ENCODE measurements at places on chromosomes 16 and 17. TPM values are rescaled to one million over a fixed set of nuclear protein-coding genes. Genes with fewer than 3 reads are reported as not detected.

DNA sequence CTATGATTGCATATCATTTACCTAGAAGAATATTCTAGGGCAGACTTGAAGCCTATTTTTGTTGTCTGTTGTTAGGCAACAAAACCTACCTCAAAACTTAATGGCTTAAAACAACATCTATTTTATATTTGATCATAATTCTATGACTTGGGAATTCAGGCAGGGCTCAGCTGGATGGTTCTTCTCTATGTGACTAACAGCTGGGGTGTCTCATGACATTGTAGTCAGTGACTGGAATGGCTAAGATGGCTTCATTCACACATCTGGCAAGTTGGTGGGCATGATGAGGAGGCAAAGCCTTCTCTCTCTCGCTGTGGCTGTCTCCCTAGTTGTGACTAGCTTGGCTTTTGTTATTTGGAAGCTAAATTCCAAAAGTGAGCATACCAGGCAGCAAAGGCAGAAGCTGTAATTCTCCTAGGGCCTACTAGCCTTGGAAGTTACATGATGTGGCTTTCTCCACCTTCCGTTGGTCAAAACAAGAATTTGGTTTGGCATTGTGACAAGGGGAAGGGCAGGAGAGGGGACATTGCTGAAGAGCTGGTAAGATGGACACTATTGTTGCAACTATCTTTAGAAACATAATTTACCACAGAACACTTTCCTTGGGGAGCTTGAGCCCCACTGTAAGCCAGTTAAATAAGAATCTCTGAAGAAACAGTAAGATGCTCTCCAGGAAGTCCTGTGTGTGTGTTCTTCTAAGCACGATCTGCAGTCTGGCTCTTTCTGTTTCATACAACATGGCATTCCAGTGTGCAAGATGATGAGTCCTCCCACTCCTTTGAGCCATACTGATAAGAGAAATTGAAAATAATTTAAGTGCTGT lies 39.4 kb downstream of the ZNRF1 start:
- H3K4me1 ChIP-seq: no peaks in the 10 kb centered on the region
- H3K36me3 ChIP-seq: no peaks in the 10 kb centered on the region
- H3K27me3 ChIP-seq: no peaks in the 10 kb centered on the region
- no peak overlapping the region for H3K4me3 ChIP-seq
- DNase-seq: no peak

GRCh38 chr17:57861000-57861789 lies 11.4 kb upstream of the MRPS23 start:
- peak overlapping the region; percentile 14 for H3K4me3 ChIP-seq
- peaks cover 4% of the 10 kb centered on the region for H3K27me3 ChIP-seq
- peak; percentile 14 for DNase-seq
- H3K27ac ChIP-seq: no peak overlapping the region

- no peak overlapping the region for H3K4me3 ChIP-seq
- no peaks in the 10 kb centered on the region for H3K36me3 ChIP-seq
- peaks cover 20% of the 10 kb centered on the region for H3K4me1 ChIP-seq
- no peaks in the 10 kb centered on the region for H3K27me3 ChIP-seq
Observed at GRCh38 chr17:51439395-51440229, 179.3 kb downstream of the UTP18 start.

CDK5R1 gene
- total RNA-seq: 6.8 TPM

DNA sequence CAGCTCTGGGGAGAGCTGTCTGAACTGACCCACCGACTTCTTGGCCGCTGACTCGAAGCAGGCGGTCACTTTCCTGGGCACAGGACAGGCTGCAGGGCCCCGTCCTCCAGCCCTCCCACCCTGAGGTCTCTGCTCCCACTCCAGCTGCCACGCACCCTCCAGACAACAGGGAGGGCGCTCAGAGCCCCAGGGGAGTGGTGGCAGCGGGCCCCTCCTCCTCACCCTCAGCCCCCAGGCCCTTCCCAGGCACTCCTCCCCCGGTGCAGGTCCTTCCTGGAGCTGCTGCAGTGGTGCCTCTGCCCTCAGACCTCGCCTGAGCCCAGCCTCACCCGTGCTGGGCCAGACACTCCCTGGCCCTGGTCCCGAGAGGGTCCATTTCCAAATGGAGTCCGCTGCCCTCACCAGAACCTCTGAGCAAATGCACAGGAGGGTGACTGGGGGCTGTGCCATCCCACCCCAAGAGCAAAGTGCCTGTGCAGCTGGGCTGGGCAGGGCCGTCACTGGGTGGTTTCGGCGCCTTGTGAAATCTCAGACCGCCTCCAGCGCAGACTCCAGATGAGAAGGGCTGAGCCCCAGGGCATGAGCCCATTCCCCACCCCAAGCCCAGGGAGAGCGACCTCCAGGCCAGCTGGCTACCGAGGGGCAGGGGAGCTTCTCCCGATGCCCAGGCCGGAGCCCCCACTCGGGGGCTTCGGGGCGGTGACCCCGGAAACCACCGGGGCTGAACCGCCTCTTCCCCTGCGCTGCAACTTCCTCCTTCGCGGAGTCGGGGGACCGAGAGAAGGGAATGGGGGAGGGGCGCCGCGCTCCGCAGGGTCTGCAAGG lies 717 bp downstream of the CYBA start:
- peaks cover 5% of the 10 kb centered on the region for H3K36me3 ChIP-seq
- no peaks in the 10 kb centered on the region for H3K27me3 ChIP-seq
- H3K27ac ChIP-seq: peak overlapping the region; percentile 95
- H3K4me1 ChIP-seq: peaks cover 24% of the 10 kb centered on the region
- H3K4me3 ChIP-seq: peak overlapping the region; percentile 96

GRCh38 chr16:88288303-88288702 lies 94.5 kb upstream of the ZNF469 start:
- H3K36me3 ChIP-seq: no peaks in the 10 kb centered on the region
- no peak overlapping the region for H3K4me3 ChIP-seq
- no peak for DNase-seq
- no peaks in the 10 kb centered on the region for H3K27me3 ChIP-seq
- H3K27ac ChIP-seq: no peak overlapping the region
- H3K4me1 ChIP-seq: no peaks in the 10 kb centered on the region

GRCh38 chr17:17935321-17936271 lies 36.6 kb downstream of the TOM1L2 start:
- H3K4me3 ChIP-seq: no peak overlapping the region
- H3K36me3 ChIP-seq: no peaks in the 10 kb centered on the region
- no peaks in the 10 kb centered on the region for H3K27me3 ChIP-seq
- H3K27ac ChIP-seq: no peak overlapping the region

- no peak overlapping the region for H3K27ac ChIP-seq
- H3K36me3 ChIP-seq: no peaks in the 10 kb centered on the region
- DNase-seq: no peak
Observed at GRCh38 chr17:17760872-17761550, 75.8 kb downstream of the SREBF1 start.

RAI1 gene
- total RNA-seq: 19.7 TPM

GRCh38 chr16:2753733-2754020 lies 1.2 kb downstream of the SRRM2 start:
- H3K4me3 ChIP-seq: peak overlapping the region; percentile 77
- H3K27ac ChIP-seq: peak overlapping the region; percentile 98
- peaks cover 22% of the 10 kb centered on the region for H3K36me3 ChIP-seq
- no peak for DNase-seq
- no peaks in the 10 kb centered on the region for H3K27me3 ChIP-seq
- peaks cover 50% of the 10 kb centered on the region for H3K4me1 ChIP-seq

FGF11 gene
- total RNA-seq: 1.1 TPM

GRCh38 chr16:66135421-66135831 lies 231.1 kb upstream of the CDH5 start:
- H3K4me1 ChIP-seq: no peaks in the 10 kb centered on the region
- no peaks in the 10 kb centered on the region for H3K27me3 ChIP-seq
- H3K27ac ChIP-seq: no peak overlapping the region
- no peaks in the 10 kb centered on the region for H3K36me3 ChIP-seq
- DNase-seq: no peak

- H3K27ac ChIP-seq: no peak overlapping the region
- no peak for DNase-seq
- H3K27me3 ChIP-seq: no peaks in the 10 kb centered on the region
- no peaks in the 10 kb centered on the region for H3K4me1 ChIP-seq
- H3K36me3 ChIP-seq: no peaks in the 10 kb centered on the region
Observed at GRCh38 chr16:76428858-76429257, 151.7 kb downstream of the CNTNAP4 start.

- H3K27me3 ChIP-seq: no peaks in the 10 kb centered on the region
- no peaks in the 10 kb centered on the region for H3K36me3 ChIP-seq
- H3K4me1 ChIP-seq: peaks cover 17% of the 10 kb centered on the region
- peak; percentile 67 for DNase-seq
- peak overlapping the region; percentile 83 for H3K4me3 ChIP-seq
- peak overlapping the region; percentile 71 for H3K27ac ChIP-seq
Observed at GRCh38 chr17:37488607-37489196, 989 bp upstream of the DUSP14 start.

DNA sequence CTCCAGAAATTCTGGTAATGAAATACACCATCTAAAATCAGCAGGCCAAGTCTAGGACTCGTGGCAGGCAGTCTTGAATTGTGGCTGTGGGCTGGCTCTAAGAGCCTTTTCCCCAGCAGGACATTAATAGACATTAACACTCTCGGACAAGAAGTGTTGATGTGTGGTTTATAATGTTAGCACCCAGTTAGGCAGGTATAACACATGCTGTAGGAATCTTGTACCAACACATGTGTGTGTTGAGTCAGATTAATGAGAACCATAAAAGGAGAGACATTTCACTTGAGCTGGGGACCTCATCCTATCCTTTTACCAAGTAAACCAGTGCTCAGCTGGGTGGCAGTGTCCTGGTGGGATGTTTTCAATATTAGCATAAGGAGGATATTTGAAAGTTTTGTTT lies 264.5 kb downstream of the FTO start:
- no peak overlapping the region for H3K27ac ChIP-seq
- no peaks in the 10 kb centered on the region for H3K4me1 ChIP-seq
- H3K36me3 ChIP-seq: no peaks in the 10 kb centered on the region
- no peak overlapping the region for H3K4me3 ChIP-seq
- no peak for DNase-seq

C1QTNF1 gene
- total RNA-seq: not detected

HASPIN gene
- 16.6 TPM for total RNA-seq

VWA3A gene
- total RNA-seq: 0.16 TPM

GRB7 gene
- total RNA-seq: not detected

- no peaks in the 10 kb centered on the region for H3K4me1 ChIP-seq
- no peak for DNase-seq
- H3K36me3 ChIP-seq: no peaks in the 10 kb centered on the region
- H3K27me3 ChIP-seq: no peaks in the 10 kb centered on the region
- H3K4me3 ChIP-seq: no peak overlapping the region
- no peak overlapping the region for H3K27ac ChIP-seq
Observed at GRCh38 chr17:65799869-65800268, 238.4 kb upstream of the AXIN2 start.

- H3K4me3 ChIP-seq: no peak overlapping the region
- no peaks in the 10 kb centered on the region for H3K4me1 ChIP-seq
- DNase-seq: no peak
- H3K27ac ChIP-seq: no peak overlapping the region
Observed at GRCh38 chr16:16143931-16144330, 79.4 kb downstream of the ABCC6 start.

DNA sequence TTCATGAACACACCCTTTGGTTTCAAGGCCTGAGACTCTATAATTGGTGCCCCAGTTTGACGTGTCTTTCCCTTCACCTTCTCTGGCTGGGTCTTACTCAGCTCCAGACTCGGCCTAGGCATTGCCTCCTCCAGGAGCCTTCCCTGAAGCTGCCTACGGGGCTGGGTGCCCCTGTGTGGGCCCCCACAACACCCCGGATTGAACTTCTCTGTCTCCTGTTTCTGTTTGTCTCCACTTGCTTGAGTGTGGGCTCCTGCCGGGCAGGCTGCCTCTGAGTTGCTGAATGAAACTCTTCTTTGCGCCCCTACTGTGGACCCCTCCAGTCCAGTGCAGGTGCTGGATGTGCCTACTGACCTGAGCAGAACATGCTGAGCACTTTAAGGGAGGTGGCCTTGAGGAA lies 2.3 kb upstream of the MPRIP start:
- DNase-seq: no peak
- no peaks in the 10 kb centered on the region for H3K27me3 ChIP-seq
- peaks cover 27% of the 10 kb centered on the region for H3K4me1 ChIP-seq
- H3K4me3 ChIP-seq: no peak overlapping the region

GRCh38 chr17:7588553-7589203 lies 1.2 kb downstream of the SOX15 start:
- peaks cover 11% of the 10 kb centered on the region for H3K4me1 ChIP-seq
- no peak for DNase-seq
- peaks cover 26% of the 10 kb centered on the region for H3K36me3 ChIP-seq

CES1 gene
- 0.24 TPM for total RNA-seq

DNA sequence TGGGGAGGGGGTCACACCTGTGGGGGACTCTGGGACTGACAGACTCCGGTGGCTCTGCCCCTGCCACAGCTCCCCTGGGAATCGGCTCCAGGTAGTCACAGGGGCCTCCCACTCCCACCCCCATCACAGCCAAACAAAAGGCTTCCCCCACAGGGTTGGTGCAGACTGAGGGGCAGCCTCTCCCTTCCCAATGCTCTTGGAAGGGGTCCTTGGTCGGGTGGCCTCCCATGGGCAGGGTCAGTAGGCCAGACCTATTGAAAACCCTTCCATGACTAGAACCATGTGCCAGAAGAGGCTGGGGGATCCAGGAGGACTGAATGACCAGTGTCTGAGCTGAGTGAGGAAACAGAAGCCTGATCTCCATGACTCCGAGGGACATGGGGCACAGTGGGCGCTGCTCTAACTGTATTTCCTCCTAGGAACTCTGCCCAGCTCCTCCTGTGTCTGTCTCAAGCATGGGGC lies 28.6 kb downstream of the TK2 start:
- H3K4me1 ChIP-seq: peaks cover 86% of the 10 kb centered on the region
- no peaks in the 10 kb centered on the region for H3K27me3 ChIP-seq
- H3K4me3 ChIP-seq: peak overlapping the region; percentile 41
- no peaks in the 10 kb centered on the region for H3K36me3 ChIP-seq
- no peak for DNase-seq

DNA sequence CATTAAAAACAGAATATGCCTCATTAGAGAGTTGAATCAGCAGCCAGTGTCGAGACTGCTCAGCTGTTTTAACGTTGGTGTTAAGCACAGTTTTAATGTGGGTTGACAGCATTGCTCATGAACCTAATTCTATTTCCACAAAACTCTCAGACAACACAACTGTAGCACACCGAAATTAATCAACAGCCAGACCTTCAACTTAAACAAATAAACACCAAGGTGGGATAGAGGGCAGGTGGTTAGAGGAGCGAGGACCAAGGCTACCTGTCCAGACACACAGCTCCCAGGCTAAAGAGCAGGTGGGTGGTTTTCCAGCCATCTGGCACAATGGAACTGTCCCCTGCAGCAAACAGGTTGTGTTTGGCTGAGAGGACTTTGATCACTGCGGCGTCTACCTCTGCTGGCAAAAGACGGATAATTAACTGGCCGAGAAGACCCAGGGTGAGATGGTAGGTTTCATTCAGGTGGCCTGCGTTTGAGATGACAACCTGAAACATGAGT lies 69.6 kb upstream of the ATP2A3 start:
- no peak overlapping the region for H3K27ac ChIP-seq
- peaks cover 41% of the 10 kb centered on the region for H3K36me3 ChIP-seq
- H3K4me3 ChIP-seq: no peak overlapping the region
- no peak for DNase-seq

Data from CD8-positive, alpha-beta memory T cell (primary cell).